ENCODE measurements at places on chromosomes 1 and 21.

- DNase-seq, result no peak
Observed at GRCh38 chr1:79198832-79199231, 192.3 kb upstream of the ADGRL4 start.

DNA sequence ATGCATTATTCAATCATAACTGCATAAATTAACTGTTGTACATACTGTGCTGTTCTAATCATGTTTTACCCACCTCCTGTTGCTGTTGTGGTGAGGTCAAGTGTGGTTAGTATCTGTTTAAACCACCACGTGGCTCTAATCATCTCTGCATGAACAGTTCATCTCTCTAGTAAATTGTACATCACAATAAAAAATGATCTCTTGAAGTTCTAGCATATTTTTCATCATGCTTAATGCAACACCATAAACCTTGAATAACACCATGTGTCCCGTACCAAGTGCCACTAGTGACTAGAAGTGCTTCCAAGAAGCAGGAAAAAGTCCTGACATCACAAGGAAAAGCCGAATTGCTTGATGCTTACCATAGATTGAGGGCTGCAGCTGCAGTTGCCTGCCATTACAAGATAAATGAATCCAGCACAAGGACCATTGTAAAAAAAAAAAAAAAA is 51.7 kb downstream of the SNRPE start:
- DNase-seq, result no peak

- DNase-seq, result no peak
Observed at GRCh38 chr1:31583082-31583994, 7.0 kb downstream of the TINAGL1 start.

GRCh38 chr1:43978551-43979260 is at the start of gene B4GALT2:
TSS of gene B4GALT2 (plus strand) at chr1:43979210. CDS start at chr1:43981161, 1,951 bp downstream.
- DNase-seq, result no peak

GRCh38 chr21:38699048-38699447 is 106.7 kb upstream of the ETS2 start:
- no peak for DNase-seq

- no peak for DNase-seq
Observed at GRCh38 chr1:67441183-67441582, 11.0 kb upstream of the SERBP1 start.

DNA sequence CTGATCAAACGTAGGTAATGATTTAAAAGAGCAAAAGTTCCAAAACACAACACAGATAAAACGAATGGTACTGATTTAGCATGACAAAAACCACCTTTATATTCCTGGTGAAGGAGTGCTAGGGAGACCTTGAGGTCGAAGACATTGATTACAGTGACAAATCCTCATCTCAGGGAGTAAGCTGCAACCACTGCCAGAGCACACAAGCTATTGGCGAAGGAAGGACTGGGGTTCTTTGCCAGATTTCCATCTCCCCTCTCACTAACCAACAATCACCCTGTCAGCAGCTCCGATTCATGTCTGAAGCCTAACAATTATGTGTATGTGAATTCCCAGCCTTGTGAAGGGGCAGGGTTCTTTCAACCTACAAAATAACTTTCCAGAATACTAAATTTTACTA is 40.2 kb upstream of the DMRTB1 start:
- no peak for DNase-seq
